Activated gamma-delta T cell treated with anti-CD3 and anti-CD28 coated beads, Interleukin-2, amount 50 U/mL, for 16 hours (primary cell): ENCODE measurements at places on chromosomes 5 and 9.

DNA sequence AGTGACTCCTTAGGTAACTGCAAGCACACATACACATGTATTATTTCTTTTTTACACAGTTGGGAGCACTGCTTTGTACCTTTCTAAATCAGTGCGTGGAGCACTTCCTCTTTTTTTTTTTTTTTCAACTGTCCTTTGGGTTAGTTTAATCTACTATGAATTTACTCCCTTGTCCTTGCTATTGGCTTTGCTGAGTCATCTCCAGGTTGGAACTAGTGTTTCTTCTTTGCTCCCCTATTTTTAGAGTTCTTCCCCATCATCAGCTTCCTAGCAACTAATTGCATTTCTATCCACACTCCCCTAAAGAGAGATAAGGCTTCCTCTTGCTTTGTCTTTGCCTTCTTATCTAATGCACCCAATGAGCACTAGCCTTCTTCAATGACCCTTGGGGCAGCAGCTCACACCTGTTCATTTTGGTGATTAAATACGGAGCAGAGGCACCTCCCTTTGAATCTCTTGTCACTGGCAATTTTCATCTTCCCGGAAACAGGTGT, 24.3 kb downstream of the S100Z start:
- DNase-seq = no peak

GRCh38 chr9:121281614-121282276, 13.8 kb downstream of the GSN start:
- no peak for DNase-seq

- DNase-seq = no peak
Observed at GRCh38 chr5:107542831-107543231, 127.9 kb downstream of the EFNA5 start.

DNA sequence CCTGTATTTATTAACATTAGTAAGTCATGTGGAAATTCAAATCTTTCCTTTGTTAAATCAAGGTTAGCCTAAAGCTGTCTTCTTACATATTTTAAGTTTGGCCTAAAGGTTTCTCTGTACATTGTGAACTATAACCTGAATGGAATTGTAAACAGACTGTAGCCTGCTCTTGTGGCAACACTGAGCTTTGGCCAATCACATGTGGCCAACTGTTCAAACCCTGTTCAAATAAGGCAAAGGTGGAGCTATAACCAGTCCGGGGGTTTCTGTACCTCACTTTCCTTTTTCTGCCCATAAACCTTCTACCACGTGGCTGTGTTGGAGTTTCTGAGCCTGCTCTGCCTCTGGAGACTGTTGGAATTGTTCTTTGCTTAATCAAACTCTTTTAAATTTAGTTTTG, 3.3 kb upstream of the HAPLN1 start:
- DNase-seq = no peak

DNA sequence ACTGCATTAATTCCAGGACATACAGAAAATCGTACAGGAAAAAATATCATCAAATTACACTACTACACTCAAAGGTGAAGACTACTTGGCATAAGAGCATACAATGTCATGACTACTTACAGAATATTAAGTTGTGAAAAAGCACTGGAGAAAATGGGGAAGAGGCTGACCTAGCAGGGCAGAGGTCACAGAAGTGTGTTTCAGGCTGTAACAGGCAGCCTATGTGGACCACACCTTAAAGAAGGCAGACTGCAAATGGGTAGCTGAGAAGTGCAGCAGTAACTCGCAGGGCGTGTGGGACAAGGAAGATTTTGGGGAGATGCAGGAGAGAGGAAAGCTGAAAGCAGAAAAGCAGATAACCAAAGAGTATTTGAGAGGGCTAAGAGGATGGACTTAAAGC, 167.0 kb upstream of the PIK3R1 start:
- no peak for DNase-seq

DNA sequence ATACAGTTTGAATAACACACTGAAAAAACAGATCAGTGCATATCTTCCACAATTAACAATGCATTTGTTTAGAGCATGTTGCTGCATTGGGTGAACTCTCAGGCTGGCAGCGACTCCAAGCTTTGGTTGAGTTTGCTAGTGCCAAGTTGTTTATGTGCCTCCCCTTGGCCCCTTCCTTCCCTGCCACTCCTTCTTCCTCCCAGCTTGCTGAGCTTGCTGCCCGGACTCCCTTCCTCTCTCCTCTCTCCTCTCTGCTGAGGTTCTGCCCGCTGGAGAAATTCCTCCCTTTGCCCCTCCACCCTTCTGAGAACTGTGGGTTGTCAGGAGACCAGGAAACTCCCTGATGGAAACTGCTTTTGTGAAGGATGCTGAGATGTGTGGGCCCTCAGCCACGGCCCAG, 247.3 kb downstream of the PDZD2 start:
- DNase-seq = no peak

DNA sequence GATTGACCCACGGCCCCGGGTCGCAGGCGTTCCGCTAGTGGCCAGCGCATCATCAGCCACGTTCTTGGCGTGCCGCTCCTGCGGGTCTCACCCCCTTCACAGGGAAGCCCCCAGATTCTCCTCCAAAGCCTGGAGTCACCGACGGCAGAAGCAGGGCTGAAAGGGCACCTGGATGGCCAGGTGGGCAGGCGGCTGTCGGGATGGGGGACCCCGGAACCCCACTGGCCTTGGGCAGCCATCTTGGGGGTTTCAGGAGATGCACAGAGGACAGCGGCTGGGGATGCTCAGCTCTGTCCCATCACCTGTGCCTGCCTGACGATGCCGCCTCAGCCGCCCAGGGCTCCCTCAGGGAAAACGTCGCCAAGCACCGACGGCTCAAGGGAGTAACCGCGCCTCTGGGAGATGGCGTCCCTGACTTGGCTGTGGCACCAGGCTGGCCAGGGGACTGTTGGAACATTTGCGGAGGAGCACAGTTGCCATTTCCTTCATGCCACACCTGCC, 14.1 kb upstream of the SLC9A3 start:
- no peak for DNase-seq

DNA sequence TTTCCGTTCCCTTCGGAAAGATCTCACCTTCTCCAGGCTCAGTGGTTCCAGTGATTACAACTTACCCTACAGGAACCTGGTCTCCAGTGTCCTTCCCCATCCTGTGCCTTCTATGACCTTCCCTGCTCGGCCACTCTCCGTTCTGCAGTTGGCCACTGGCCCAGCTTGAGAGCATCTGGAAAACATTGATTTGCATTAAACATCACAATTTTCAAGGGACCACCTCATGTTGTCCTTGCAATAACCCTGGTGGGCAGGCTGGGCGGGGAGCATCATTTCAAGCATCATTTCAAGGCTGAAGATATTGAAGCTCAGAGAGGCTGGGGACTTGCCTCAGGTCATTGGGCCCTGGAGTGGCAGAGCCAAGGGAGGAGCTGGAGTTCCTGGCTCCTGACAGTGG, 177.4 kb downstream of the SEC61B start:
- no peak for DNase-seq

- no peak for DNase-seq
Observed at GRCh38 chr5:158543539-158544387, 556.0 kb downstream of the EBF1 start.

DNA sequence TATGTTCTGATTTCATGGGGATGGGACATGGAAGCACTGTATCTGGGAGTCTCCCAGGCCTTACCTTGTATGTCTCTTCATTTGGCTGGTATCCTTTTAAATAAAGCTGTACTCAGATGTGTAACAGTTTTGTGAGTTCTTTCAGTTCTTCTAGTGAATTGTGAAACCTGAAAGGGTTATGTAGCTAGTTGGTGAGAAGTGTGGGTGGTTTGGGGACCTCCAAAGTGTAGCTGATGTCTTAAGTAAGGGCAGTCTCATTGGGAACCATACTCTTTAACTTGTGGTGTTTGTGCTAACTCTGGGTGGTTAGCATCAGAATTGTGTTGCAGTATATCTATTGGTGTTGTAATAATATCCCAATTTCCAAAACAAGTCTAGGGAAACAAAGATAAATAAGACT, 166.9 kb upstream of the CCNH start:
- no peak for DNase-seq

DNA sequence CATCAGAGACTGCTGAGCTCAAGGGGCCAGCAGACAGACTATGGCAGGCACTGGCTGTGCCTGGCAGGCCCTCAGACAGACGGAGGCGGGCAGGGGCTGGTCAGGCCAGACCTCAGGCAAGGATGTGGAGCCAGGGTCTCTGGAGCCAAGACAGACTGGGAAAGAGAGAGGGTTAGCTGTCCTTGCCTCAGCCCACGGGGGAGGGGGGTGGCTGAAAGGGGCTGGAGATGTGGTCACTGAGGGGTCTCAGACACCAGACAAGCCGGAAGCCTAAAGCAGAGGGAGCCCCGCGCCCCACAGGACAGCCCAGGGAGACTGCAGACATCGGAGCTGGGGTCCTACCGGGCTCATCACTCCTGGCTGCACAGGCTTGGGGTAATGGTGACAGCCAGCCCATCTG, 141.2 kb upstream of the FOXD4L5 start:
- DNase-seq = no peak
